CD4-positive, CD25-positive, alpha-beta regulatory T cell (primary cell): ENCODE measurements at places on chromosomes 6 and 20. TPM values are rescaled to one million over a fixed set of nuclear protein-coding genes. Genes with fewer than 3 reads are reported as not detected.

GRCh38 chr6:170553534-170554012, 466 bp upstream of the PSMB1 start:
- DNase-seq: no peak

- no peak for DNase-seq
Measured at GRCh38 chr6:72271531-72271930, 350.3 kb upstream of the KCNQ5 start.

DNA sequence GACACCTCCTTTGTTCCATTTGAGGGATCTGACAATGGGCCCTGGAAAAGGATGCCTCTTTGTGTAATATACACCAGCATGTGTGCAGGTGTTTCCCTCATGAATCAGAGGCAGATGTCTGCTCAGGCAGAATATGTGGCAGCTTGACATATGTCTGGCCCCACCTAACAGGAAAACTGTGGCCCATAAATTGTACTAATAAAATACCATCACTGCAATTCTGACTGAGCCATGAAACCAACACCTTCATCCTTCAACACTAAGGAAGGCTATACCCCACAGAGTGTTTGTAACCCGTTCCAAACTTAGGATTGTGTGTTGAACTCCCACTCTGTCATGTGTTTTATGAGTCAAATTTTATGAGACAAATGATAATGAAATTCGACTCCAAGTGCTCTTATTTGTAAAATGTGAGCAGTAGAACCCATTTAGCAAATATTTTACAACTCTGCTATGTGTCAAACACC, 22.7 kb downstream of the LAMA4 start:
- no peak for DNase-seq

DNA sequence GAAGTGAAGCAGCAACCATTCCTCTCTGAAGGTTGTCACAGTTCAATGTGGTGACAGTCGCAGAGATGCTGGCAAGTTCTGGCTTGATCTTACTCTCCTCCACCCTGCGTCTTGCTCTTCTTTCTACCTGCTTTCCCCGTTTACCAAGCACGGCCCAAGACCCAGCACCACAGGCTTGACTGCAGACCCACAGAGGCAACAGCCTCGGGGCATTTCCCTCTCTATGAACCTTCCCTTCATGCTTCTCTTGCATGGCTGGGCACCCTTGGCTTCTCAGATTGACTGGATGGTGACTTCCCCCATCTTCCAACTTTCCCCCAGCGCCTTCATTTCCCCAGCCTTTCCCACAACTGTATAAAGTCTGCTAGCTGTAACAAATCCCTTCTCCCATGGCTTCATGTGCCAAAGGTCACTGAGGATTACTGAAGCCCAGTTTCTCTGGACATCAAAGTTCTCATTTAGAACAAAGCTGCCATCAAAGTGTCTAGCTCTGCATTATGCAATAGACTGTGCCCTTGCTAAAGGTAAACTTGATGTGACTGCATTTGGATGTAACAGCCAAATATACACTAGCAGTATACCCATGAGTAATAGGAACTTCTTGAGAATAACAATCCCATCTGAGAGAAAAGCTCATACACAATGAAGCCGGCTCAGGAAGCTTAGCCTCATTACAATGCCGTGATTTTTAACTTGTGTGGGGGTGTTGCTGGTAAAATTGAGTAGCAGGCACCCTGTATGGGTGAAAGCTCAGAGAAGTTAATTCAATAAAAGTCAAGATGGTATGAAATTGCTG, 723.1 kb upstream of the FLRT3 start:
- no peak for DNase-seq

DNA sequence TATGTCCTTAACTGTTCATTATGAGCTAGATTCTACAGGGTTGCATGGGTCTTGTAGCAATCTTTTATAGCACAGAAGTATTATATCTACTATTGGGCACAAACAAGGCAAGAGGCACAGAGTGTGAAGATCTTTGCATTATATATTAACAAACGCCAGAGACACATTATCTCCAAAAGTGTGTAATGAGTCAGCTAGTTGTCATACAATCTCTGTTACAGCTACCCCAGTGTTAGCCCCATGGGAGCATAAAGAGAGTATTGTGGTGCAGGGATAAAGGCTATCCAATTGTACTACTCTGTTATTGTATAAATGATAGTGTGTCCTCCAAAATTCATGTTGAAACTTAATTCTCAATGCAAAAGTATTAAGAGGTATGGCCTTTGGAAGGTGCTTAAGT, 148.4 kb upstream of the RIMS1 start:
- DNase-seq: no peak

The MOG gene
- polyA plus RNA-seq: not detected

DNA sequence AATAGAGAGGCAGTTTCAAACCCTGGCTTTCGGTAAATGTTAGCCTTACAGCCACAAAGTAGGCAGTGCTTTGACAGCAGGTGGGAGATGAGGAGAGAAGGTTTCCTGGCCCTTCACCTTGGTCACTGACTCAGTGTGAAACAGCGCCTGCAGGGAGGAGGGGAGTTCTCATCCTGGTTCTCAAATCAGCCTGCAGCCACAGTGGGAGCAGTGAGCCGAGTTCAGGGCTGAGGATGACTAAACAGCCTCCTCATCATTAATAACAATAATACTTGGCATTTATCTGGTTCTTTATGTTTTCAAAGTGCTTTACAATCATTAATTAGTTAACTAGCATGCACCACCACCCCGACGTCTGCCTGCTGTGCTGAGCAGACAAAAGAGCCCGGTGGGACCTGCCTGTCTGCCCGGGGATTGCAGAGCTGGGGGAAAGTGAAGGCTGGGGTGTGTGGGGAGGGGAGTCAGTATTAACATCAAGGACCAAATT, 59.6 kb downstream of the PRDM1 start:
- DNase-seq: no peak

GRCh38 chr20:12058216-12058615, 140.5 kb downstream of the BTBD3 start:
- DNase-seq: no peak

GRCh38 chr20:39974966-39975501, 714.0 kb downstream of the MAFB start:
- no peak for DNase-seq

DNA sequence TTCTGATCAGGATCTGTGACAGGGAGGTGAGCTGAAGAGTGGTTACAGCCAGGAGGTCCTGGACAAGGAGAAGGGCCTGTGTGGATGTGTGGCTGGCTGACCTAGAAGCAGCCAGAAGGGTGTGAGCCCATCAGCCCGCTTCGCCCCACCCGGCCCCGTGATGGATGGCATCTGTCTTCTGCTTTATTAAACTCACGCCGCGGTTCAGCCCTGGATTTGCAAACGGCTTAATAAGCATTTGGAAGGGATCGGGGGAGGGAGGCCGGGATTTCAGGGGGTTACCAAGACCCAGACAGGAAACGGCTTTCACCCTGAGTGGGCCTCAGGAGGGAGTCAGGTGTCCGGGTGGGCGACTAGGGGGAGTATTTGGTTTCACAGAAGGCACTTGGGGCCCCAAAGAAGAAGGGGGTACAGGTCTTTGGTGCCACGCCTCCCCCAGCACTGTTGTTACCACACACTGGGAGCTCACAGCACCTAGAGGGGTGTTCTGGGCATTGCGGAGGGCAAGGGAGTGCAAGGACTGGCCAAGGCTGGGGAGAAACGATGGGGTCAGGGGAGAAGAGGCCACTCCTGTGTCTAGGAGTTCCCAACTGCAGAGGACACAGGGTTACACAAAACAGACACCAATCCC, 53.8 kb upstream of the FOXP4 start:
- DNase-seq: no peak

GRCh38 chr6:73079611-73079955, 145.7 kb downstream of the KHDC1L start:
- no peak for DNase-seq

GRCh38 chr6:14177413-14178082, 60.0 kb downstream of the CD83 start:
- DNase-seq: no peak

DNA sequence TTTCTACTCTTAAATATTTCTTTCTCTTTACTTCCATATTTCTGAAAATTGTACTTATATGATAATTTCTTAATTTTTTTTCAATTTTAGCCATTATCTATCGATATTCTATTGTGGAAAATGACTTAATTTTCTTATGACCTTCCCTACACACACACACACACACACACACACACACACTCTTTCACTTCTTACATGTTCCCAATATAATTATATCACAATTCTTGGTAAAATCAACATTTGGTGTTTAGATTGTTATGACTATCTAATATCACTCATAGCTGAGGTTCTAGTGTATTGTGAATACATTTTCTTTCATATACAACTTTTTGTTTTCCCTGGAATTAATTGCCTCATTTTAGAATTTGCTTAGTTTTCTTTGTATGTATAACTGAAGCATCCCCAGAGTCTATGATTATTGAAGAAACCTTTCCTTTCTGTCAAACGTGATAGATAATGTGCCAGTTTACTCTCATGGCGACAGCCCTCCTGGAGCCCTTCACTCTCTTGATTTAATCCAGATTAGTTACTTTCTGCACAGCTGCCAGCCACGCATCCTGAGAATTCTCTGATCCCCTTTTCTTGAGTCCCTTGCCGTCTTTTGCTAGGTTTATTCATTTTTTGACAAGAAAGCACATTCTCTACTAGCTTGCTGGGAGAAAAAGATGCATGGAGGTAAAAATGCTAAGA, 63.4 kb downstream of the RNF182 start:
- no peak for DNase-seq

DNA sequence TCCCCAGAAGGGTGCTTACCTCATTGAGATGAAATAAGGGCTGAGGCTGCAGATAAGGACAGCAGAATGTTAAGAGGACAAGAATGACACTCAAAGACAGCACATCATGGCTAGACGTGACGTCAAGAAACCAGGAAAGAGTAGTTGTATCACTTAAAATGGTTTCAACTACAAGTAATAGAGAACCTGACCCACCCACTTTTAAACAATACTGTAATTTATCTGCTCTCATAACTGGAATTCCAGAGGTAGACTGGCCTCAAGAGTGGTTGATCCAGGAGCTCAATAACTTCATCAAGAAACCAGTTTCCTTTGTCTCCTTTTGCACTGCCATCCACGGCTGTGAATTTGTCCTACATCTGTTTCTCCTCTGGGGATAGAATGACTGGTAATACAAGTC, 187.1 kb downstream of the EYA4 start:
- DNase-seq: no peak

DNA sequence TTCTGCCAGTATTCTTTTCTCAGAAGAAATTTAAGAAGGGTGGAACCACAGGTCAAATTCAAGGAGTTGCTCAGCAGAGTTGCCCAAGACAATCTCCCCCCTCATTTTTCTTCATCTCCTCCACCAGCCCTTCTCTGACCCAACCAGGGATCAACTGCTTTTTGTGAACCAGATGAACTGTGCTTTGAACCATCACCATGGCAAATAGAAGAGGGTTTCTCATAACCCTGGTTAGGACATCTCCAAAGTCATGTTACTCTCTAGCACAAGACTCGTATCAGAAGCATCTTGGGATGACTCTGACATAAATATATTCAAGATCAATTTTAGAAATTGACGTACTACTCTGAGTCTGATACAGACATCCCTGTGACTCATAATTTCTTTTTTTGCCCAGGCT, 130.7 kb downstream of the ALDH8A1 start:
- no peak for DNase-seq

DNA sequence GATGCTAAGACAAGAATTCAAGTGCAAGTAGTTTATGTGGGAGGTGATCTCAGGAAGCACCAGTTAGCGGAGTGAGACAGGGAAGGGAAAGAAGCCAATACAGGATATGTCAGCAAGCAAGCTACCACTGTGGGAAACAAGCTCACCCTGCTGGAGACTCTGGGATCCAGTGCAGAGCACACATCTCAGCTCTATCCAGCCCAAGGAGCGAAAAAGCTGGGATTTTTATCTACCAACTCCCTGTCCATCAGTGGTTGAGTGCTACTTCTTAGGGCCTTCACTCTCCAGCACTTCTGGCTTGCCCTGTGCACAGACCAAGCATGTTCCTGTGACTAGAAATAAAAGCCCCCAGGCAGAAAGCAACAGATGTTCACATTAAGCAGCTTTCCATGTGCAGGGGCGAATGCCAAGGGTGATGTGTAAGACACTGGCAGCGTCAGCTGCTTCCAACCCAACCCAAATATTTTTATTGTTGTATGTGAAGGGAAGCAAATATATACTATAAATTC, 10.8 kb upstream of the RNF24 start:
- no peak for DNase-seq

- no peak for DNase-seq
Measured at GRCh38 chr20:45322952-45323383, 14.9 kb upstream of the MATN4 start.

The MYLK2 gene
- not detected for polyA plus RNA-seq

DNA sequence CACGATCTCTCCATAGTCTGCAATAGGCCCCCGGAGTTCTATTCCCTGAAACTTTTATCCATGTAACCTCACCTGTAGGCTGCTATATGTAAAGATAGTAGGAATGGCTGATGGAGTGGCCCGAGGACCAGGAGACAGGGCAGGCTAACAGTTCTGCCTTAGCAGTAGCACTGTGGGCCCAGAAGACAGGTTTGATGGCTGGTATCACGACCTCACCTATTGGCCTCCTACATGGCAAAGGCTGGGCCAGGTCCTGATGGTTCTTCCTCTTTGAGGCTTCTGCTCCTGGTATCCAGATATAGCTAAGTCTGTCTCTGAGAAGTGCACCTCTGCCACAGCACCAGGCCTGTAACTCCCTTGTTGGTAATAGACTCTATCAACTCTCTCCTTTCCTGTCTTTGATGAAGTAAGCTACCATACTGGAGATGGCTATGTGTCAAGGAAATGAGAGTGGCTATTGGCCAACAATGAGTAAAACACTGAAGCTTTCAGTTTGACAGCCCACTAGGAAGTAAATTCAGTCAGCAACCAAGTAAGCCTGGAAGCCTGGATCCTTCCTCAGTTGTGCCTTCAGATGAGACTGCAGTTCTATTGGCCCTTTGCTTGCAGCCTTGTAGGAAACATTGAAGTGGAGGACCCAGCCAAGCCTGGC, 5.7 kb downstream of the SPEF1 start:
- DNase-seq: no peak

DNA sequence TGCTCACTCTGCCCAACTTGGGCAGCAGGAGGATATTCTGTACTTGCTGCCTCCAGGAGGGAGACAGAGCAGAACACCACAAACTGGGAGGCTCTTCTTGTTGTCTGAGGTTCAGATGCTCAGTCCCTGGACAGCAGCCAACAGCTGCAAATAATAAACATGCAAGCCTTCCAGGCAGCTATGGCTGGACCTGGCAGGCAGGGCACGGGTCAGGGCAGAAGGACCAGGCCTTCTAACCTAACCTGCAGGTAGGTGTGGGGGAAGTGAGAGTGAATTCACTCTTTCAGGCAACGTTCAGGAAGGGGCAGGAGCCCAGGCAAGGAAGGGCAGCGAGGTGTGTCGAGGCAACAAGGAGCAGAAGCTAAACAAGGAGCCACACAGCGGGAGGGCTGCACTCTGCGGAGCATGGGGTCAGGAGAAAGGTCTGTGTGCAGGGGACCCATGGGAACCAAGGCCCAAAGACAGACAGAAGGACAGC, 31.5 kb downstream of the NINL start:
- DNase-seq: no peak

The OR2H1 gene
- not detected for polyA plus RNA-seq
